NCI-H2081 (cell line): ENCODE measurements at places on chromosomes 11 and 22.

- no peak for DNase-seq
These were observed 61.6 kb upstream of the NAV2 start for GRCh38 chr11:19651028-19651427.

DNA sequence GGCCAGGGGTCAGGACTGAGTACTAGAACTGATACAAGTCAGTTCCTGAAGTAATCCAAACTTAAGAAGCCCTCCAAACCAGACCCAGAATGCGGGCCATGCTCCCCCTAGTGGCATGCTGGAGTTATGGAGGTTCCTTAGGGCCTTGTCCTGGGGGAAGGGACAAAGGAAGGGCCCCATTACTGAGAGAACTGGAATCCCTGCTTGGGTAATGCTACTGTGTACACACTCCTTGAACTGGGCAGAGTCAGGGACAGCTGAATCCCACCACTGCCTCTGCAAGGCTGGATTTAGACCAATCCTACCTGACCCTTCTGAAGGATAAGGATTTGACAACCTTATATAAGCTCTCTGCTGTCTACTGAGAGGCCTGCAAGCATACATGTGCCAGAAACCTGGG lies 97.3 kb upstream of the AKIP1 start:
- DNase-seq, result peak; percentile 67

- no peak for DNase-seq
These were observed 29.7 kb upstream of the NDUFC2 start for GRCh38 chr11:78109081-78110015.

- DNase-seq, result no peak
These were observed 406.0 kb downstream of the CTTN start for GRCh38 chr11:70804139-70804837.

DNA sequence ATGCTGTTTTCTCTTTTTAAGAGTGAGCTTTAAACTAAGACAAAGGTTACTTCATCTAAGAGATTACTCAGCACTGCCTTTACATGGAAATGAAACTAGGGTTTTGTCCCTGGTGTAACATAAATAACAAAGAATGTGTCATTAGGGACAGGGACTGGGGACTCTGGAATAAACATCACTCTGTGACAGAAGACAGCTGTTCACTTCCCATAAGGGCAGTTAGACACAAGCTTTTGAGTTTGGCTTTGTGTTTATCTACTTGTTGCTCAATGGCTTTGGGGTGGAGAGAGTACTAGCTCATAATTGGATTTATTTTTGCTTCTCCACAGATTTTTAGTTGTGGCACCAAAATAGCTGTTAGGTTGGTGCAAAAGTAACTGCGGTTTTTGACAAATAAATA lies 154.5 kb downstream of the OR4C45 start:
- no peak for DNase-seq

- no peak for DNase-seq
These were observed 93.2 kb upstream of the OR4B1 start for GRCh38 chr11:48123254-48123875.

GRCh38 chr22:35380537-35381423 lies at the start of gene HMOX1:
Gene HMOX1, plus strand, starts transcription at chr22:35381096. Its CDS starts 78 bp downstream, at chr22:35381174.
- peak; percentile 47 for DNase-seq

GRCh38 chr11:112785719-112786118 lies 175.5 kb upstream of the NCAM1 start:
- DNase-seq, result no peak
